AG04450 (cell line): ENCODE measurements at places on chromosomes 7 and 10.

DNA sequence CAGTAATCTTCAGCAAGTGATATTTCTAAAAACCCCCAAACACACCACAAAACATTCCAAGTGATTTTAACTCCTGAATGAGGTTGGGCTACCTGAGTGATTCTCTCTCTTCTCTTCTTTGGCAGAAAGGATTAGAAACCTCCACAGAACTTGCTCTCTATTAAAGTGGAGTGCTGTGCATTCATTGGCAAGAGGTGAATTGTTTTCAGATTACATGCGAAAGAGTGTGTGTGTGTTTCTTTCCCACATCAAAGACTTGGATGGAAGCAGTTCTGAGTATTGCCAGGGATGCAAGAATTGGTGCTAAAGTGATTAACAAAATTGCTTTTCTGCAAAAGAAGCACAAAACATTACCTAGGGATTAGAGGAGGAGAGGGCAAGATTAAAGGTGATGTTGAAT is 13.1 kb upstream of the FBXW4 start:
- DNase-seq: no peak

GRCh38 chr10:111784436-111784835 is 399.1 kb downstream of the GPAM start:
- DNase-seq: no peak

GRCh38 chr7:158655931-158656441 is 48.6 kb downstream of the NCAPG2 start:
- DNase-seq: no peak

DNA sequence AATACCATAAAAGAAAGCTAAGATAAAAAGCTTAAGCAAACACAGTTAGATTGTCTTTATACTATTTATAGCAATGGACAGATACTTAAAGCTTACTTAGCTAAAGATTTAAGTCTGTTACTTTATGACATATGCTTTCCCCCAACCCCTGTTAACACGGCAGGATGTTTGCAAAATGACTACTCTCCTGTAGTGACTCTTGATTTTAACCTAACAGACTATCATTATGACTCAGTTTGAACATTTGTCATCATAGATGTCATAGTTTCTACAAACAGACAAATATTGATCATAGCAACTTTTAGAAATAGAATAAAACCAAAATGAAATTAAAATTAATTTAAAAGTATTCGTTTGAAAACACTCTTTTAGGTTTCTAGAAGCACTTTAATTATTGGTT is 7.8 kb upstream of the COMMD3 start:
- DNase-seq: no peak

DNA sequence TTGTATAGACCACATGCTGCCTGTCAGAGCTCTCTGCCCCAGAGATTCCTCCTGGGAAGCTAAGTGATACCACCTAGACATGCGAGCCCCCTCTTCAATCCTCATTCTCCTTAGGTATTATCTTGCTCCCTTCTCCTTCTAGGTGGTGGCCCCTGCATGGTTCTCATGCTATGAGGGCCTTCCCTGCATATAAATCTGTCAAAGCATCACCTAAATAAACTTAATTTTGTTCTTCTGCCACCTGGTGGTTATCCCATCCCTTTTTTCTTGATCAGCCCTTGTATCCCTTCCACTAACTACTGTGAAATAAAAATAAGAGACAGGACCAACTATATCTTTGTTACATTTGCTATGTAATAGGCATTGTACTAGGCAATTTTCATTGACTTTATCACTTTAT is 242.1 kb downstream of the CDC14C start:
- DNase-seq: no peak

GRCh38 chr10:7763929-7764328 is 23.9 kb downstream of the KIN start:
- DNase-seq: no peak

- DNase-seq: no peak
Measured at GRCh38 chr7:66768865-66769832, 28.6 kb downstream of the RABGEF1 start.

GRCh38 chr7:128352153-128352537 is 8.4 kb upstream of the RBM28 start:
- DNase-seq: no peak

DNA sequence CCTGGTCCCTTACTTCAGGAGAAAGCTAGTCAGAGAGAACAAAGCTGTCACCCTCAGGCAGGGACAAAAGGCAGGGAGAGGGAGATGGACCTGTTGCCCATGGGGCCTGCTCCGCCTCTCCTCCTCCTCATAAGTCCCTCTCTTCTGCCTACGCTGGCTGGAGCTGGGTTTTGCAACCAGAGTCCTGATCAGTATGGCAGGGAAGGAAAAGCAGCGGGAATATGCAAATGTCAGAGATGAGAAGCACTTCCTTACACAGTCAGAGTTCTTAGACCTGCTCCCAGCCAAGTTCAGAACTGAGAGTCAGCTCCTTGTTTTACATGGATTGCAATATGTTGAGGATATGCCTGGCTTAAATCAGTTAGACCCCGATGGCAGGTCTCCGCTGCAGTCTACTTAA is 231.1 kb downstream of the ADAM12 start:
- DNase-seq: no peak

- DNase-seq: no peak
Measured at GRCh38 chr7:73431041-73431835, 2.3 kb upstream of the FZD9 start.

DNA sequence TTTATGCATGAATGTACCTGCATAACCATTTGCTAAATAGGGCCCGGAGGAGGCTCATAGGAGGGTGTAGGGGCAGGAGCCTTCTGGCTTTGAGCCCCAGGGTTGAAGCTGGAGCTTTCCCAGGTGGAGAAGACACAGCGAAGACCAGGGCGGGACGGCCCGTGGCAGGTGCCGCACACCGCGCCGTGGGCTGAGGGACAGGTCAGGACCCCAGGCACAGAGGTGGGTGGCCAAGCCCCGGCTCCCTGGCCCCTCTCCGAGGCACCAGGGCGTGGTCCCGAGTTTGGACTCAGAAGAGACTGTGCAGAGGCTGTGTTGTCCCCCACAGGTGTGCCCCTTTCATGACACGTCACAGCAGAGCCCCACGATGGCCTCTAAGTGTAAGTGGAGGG is 56.5 kb downstream of the PWWP2B start:
- DNase-seq: no peak

- no peak for DNase-seq
Measured at GRCh38 chr10:112389271-112389822, 15.4 kb downstream of the ACSL5 start.

- DNase-seq: no peak
Measured at GRCh38 chr10:82340166-82340565, 465.2 kb downstream of the NRG3 start.

GRCh38 chr7:16881844-16882243 is at the start of gene AGR3:
Gene AGR3, minus strand, starts transcription at chr7:16881983. Its CDS starts 3,365 bp downstream, at chr7:16878618.
- DNase-seq: no peak

GRCh38 chr10:127259347-127259746 is 63.0 kb upstream of the INSYN2A start:
- DNase-seq: no peak

DNA sequence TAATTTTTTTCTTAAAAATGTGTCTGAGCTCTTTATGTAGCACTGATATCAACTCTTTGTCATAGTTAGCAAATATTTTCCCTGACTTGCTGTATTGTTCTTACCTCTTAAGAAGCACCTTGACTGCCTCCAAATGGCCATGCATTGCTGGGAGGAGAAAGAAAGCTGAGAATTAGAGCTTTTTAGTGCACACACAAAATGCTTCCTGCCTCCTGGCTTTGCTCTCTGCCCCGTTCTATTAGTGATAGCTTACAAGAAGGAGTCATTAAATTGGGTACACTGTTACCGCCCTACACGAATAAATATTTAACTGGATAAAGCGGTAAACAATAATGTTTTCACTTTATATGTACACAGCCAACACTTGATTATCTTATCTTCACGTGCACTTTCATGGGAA is 4.1 kb downstream of the ANKRD16 start:
- DNase-seq: no peak
